ENCODE measurements at places on chromosomes 11 and 22. TPM values are rescaled to one million over a fixed set of nuclear protein-coding genes. Genes with fewer than 3 reads are reported as not detected.

DNA sequence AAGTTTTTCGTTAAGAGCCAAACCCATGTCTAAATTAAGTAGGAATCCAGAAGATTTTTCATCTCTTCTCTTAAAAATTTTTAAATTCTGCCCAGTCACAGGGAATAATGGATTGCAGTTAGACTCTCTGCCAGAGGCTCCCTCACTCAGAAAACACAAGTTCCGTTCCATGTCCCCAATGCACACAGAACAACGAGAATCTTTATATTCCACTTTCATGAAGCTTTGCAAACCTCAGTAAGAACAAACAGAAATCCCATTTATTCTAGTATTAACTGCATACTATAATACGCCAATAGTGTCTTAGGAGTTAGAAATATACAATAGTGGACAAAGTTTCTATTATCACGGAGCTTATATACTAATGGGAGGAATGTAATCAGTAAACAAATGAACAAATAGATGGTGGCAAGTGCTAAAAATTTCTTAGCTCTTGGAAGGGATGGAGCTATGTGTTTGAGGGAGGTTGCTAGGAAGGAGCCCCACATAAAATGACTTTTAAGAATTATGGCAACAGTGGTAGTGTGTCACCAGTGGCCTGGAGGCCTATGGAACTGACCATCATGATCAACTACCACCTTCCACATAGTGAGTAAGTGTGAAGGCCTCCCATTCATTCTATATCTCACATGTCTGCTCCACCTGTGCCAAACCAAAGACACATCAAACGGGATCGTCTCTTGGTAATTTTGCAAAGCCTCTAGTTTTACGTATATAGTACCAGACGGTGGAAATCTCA, 24.9 kb downstream of the PICALM start:
- no peak for DNase-seq
- H3K27ac ChIP-seq, result peak overlapping the region; percentile 48
- no peak overlapping the region for H3K4me3 ChIP-seq
- H3K4me1 ChIP-seq, result peaks cover 4% of the 10 kb centered on the region
- H3K36me3 ChIP-seq, result no peaks in the 10 kb centered on the region

DNA sequence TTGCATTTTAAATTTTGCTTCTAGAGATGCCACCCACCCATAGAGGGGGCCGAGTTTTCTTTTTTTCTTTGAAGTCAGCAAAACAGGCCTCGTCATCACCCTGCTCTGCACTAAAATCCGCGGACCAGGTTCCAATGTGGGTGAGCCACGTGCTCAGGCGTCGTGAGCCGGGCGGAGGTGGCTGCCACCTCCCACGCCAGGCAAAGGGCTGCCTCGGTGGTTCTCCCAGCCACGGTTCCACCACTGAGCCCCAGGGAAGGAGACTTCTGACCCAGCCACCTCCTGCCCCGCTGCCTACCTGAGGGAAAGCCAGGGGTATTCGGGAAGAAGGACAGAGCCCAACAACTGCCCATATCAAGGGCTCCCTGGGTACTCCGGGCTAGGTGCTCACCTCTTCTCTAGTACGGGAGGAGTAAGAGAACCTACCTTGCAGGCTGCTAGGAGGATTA, 45.3 kb downstream of the MN1 start:
- DNase-seq, result no peak
- H3K4me1 ChIP-seq, result no peaks in the 10 kb centered on the region
- no peak overlapping the region for H3K27ac ChIP-seq
- peaks cover 7% of the 10 kb centered on the region for H3K27me3 ChIP-seq

DNA sequence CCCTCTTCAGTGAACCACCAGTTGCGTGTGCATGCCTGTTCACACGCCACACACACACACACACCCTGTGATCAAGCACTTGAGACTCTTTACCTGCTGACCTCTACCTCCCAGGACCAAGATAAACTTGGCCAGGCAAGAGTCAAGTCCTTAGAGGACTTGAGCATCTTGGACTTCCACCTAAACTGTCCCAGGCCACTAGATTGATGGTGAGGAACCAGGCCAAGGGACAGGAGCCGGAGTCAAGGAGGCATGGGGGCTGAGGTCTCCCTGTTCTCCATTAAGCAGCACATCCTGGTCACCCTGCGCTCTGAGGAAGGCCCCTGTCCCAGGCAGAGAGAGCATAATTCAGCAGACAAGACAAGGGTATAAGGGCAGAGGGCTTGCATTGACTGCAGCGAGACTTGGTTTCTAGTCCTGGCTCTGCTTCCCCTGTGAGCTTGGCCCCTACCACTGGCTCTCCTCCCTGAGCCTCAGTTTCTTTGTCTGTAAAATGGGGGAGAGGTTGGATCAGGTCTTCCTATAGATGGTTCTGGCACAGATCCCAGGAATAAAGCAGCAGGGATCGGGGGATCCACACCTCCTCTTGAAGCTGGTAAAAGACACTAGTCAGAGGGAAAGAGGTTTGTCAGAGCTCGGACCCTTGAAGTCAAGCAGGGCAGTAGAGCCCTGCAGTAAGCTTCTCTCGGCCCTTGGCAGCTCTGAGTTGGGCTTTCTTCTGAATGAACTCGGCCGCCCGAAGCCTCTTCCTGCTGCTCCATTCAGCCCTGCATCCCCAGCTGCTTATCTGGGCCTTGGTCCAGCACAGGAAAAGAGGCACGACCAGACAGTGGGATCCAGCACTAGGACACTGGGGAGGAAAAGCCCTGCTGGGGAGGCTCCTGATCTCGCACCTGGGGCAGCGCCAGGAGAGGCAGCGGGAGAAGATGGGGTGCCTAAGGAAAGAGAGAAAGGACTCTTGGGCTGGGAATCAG, 2.0 kb downstream of the CREB3L1 start:
- H3K4me1 ChIP-seq, result peaks cover 36% of the 10 kb centered on the region
- DNase-seq, result peak; percentile 38
- H3K36me3 ChIP-seq, result peaks cover 3% of the 10 kb centered on the region
- peaks cover 7% of the 10 kb centered on the region for H3K27me3 ChIP-seq
- H3K27ac ChIP-seq, result peak overlapping the region; percentile 36

DNA sequence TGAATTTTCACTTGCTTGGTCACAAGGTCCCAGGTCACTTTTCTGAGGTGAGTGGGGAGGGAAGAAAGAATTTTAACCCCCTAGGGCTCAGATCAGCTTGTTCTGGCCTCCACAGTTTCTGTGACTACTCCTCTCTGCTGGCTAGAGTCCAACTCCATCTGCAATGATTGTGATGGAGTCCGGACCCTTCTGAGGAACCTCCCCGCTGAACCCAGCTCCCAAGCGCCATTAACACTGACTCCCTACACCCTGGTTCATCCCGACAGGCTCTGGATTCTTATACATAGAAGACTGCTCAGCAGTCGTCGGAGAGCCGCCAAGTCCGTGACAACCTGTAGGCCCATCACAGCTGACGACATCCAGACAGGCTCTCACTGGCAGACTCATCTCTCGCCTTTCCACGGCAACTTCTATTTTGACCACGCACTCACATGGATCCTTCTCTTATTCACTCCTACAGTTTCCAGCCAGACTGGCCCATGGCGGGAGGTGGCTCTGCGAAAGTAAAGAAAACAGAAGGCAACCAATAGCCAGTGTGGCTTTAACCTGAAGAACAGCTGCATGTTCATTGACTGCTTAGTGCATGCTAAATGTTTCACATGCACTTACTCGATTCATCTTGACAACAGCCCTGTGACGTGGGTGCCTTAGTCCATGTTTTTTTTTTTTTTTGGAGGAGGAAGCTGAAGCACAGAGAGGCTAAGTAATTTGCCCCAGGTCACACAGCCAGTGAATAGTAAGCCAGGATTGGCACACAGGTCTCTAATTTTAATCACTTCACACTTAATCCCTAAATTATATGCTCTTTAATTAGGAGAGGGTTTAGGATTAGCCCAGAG, 68.0 kb upstream of the PRDM11 start:
- DNase-seq, result no peak
- H3K4me3 ChIP-seq, result no peak overlapping the region
- no peaks in the 10 kb centered on the region for H3K36me3 ChIP-seq
- H3K27ac ChIP-seq, result no peak overlapping the region
- peaks cover 22% of the 10 kb centered on the region for H3K4me1 ChIP-seq

The PRR5 gene
- 40.5 TPM for total RNA-seq

The PRR33 gene
- not detected for total RNA-seq

DNA sequence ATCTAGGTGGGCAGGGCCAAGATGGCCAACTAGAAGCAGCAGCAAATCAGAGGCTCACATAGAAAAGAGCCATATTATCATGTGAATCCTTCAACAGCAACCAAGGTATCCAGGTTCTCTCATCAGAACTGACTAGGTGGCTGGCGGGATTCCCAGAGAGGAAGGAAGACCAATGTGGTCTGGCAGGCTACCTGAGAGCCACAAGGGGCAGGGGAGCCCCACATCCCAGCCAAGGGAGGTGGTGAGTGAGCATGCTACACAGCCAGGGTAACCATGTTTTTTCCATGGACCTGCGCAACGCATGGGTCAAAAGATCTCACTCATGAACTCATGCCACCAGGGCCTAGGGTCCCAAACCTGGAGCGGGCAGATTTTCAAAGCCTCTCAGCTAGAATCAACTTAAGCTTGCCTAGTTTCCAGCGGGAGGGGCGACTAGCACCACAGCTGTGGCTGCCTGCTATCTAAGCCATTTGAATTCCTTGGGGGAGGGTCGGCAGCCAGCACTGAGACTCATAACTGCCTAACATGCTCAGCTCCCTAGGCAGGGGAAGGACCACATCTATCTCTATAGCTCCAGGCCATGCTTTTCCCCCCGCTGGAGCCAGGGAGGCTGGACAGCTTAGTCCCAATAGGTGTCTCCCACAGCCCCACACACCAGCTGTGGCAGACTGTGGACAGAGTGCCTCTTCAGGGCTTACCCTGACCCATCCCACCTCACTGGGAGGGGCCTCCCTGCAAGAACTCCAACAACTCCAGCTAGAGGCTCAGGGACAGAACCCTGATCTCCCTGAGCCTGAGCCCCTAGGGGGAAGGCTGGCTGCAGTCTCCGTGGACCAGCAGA, 28.7 kb upstream of the CASP12 start:
- no peak overlapping the region for H3K4me3 ChIP-seq
- peaks cover 2% of the 10 kb centered on the region for H3K27me3 ChIP-seq
- no peaks in the 10 kb centered on the region for H3K4me1 ChIP-seq
- no peak overlapping the region for H3K27ac ChIP-seq
